ENCODE measurements at places on chromosomes 7 and 10. TPM values are rescaled to one million over a fixed set of nuclear protein-coding genes. Genes with fewer than 3 reads are reported as not detected.

Gene STEAP1B
- 22.8 TPM for total RNA-seq

Gene ERV3-1
- total RNA-seq = 8.5 TPM

Gene LIPN
- not detected for total RNA-seq

Gene GRM3
- not detected for total RNA-seq

Gene TMEM176B
- total RNA-seq = not detected

Gene ING3
- 11.4 TPM for total RNA-seq

Gene ASAH2
- total RNA-seq = 0.37 TPM

Gene AKR1C2
- total RNA-seq = 93.0 TPM

Gene FZD8
- total RNA-seq = 3.7 TPM

Gene LRIT1
- total RNA-seq = not detected

Gene HHEX
- total RNA-seq = not detected

Gene RAB19
- not detected for total RNA-seq

Gene NEUROG3
- not detected for total RNA-seq

Gene CNTNAP2
- not detected for total RNA-seq

Gene PLA2G12B
- total RNA-seq = not detected

Gene TRPV6
- total RNA-seq = not detected

Gene AGMO
- total RNA-seq = 1.8 TPM

Gene HYAL4
- not detected for total RNA-seq

Gene FAM25A
- not detected for total RNA-seq

Gene GIMAP4
- not detected for total RNA-seq

Gene NPC1L1
- total RNA-seq = not detected

Gene PIK3AP1
- not detected for total RNA-seq

Gene MALRD1
- total RNA-seq = 0.20 TPM

Gene OPALIN
- not detected for total RNA-seq

Gene CTBP2
- 60.6 TPM for total RNA-seq

Gene IDE
- 26.4 TPM for total RNA-seq

Gene SLC13A1
- total RNA-seq = not detected

Gene TMEM140
- 3.9 TPM for total RNA-seq

Gene ANKRD7
- 0.39 TPM for total RNA-seq

Gene OLAH
- total RNA-seq = under 0.01 TPM

Gene TRIM50
- not detected for total RNA-seq

Gene GPR15LG
- not detected for total RNA-seq

Gene DEPP1
- 47.8 TPM for total RNA-seq

Gene LIPJ
- 0.73 TPM for total RNA-seq

Gene HMX2
- total RNA-seq = not detected

Gene GRM8
- total RNA-seq = not detected

Gene SLC26A5
- not detected for total RNA-seq

Gene TDRD1
- 3.3 TPM for total RNA-seq

Gene GBX1
- not detected for total RNA-seq

Gene KLF14
- total RNA-seq = 0.37 TPM

Gene GPR26
- not detected for total RNA-seq

Gene GNAT3
- not detected for total RNA-seq

Gene SCART1
- total RNA-seq = 1.6 TPM

Gene CEP55
- total RNA-seq = 30.5 TPM

Gene ICA1
- total RNA-seq = 0.39 TPM

Gene CALML5
- total RNA-seq = not detected

Gene ATOH7
- under 0.01 TPM for total RNA-seq

Gene PON1
- total RNA-seq = not detected

Gene EBLN1
- not detected for total RNA-seq

Measured in subcutaneous preadipocyte (primary cell).